Small intestine (tissue), 16 donors: ENCODE measurements at places on chromosomes 5 and 9.

DNA sequence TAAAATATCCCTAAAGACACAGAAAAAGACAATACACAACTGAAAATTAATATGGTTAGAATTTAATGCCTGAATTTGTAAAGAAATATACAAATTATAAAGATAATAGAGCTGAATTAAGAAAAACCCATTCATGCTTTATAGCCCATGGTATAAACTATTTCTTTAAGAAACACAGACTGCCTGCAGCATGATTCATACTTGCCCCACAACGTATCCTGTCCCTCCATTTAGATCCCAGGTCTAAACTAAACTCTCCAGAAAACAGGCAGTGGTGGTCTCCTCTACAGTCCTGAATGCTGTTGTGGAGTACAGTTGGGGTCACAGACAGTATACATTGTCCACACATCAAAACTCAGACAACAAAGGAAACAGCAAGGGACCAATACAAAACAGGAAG, 24.8 kb downstream of the IL6ST start:
- H3K4me1 ChIP-seq = no peaks in the 10 kb centered on the region
- H3K27ac ChIP-seq = no peak overlapping the region
- DNase-seq = no peak
- H3K36me3 ChIP-seq = peaks cover 6% of the 10 kb centered on the region

GRCh38 chr5:42750507-42750906, 6.1 kb upstream of the CCDC152 start:
- no peaks in the 10 kb centered on the region for H3K36me3 ChIP-seq
- no peak overlapping the region for H3K27ac ChIP-seq
- H3K4me1 ChIP-seq = no peaks in the 10 kb centered on the region
- no peak for DNase-seq
- no peaks in the 10 kb centered on the region for H3K27me3 ChIP-seq

DNA sequence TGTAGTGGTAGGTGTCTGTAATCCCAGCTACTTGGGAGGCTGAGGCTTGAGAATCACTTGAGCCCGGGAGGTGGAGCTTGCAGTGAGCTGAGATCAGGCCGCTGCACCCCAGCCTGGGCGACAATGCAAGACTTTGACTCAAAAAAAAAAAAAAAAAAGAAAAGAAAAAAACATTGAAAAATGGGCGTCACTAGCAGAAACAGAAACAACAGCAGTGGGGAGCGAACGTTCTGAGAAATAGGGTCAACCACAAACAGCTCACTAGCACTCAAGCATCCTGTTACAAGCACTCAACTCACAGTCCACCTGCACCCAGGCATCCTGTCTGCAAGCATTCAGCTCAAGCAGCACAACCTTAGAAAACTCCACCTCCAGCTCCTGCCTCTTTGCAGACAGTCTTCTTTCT, 17.2 kb downstream of the TRIM14 start:
- peaks cover 7% of the 10 kb centered on the region for H3K4me1 ChIP-seq
- H3K27me3 ChIP-seq = no peaks in the 10 kb centered on the region
- H3K4me3 ChIP-seq = no peak overlapping the region
- peak; percentile 75 for DNase-seq

DNA sequence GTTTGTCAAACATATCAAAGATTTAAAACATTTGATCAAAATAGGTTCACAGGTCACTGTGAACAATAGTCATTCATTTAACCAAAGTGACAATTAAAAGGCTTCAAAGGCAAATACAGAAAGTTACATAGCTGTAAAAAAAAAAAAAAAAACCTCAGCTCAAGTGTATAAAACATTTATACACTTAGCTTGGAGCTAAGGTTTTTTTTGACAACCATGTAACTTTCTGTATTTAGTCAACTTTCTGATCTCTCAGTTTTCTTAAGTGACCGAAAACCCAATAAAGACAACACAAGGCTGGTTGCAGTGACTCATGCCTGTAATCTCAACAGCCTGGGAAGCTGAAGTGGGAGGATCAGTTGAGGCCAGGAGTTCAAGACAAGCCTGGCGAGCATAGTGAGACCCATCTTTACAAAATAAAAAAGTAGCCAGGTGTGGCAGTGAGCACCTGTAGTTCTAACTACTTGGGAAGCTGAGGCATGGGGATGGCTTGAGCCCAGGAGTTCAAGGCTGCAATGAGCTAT, 16.4 kb upstream of the UBTD2 start:
- peak; percentile 32 for DNase-seq
- H3K27me3 ChIP-seq = no peaks in the 10 kb centered on the region
- no peak overlapping the region for H3K27ac ChIP-seq
- no peaks in the 10 kb centered on the region for H3K36me3 ChIP-seq
- H3K4me3 ChIP-seq = no peak overlapping the region

DNA sequence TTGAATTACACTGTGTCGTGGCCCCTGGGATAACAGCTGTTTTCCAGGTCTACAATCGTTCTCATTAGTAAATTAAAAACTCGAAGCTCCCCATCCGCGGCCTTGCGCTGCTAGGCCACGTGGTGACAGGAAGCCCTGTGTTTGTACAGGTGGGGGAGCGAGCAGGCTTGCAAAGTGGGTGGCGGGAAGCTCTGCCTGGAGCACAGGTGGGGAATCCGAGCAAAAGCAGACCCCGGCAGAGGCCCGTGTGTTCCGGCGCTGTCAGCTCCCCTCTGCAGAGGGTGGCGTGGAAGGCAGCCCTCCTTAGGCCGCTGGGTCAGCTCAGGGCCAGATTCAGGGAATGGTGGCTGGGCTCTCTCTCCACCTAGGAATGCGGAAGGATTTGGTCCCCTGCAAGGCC, 59.5 kb upstream of the ERCC6L2 start:
- no peak for DNase-seq
- H3K27ac ChIP-seq = no peak overlapping the region
- H3K36me3 ChIP-seq = no peaks in the 10 kb centered on the region

DNA sequence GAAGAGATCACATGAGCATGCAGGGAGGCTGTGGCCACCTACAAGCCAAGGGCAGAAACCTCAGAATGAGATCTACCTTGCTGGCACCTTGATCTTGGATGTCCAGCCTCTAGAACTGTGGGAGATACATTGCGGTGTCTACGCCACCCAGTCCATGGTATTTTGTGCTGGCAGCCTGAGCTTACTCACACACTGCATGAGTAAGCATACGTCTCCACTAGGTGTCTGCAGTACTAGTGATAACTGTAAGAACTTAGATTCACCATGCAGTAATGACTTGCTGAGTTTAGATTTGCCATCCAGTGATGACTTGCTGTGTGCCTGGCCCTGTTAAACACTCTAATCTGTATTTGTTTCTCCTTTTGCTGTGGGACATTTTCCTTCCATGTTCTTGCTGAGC, 417.7 kb downstream of the GADD45G start:
- H3K36me3 ChIP-seq = no peaks in the 10 kb centered on the region
- no peak overlapping the region for H3K27ac ChIP-seq
- H3K4me3 ChIP-seq = no peak overlapping the region
- H3K27me3 ChIP-seq = no peaks in the 10 kb centered on the region
- H3K4me1 ChIP-seq = peaks cover 4% of the 10 kb centered on the region
- no peak for DNase-seq

DNA sequence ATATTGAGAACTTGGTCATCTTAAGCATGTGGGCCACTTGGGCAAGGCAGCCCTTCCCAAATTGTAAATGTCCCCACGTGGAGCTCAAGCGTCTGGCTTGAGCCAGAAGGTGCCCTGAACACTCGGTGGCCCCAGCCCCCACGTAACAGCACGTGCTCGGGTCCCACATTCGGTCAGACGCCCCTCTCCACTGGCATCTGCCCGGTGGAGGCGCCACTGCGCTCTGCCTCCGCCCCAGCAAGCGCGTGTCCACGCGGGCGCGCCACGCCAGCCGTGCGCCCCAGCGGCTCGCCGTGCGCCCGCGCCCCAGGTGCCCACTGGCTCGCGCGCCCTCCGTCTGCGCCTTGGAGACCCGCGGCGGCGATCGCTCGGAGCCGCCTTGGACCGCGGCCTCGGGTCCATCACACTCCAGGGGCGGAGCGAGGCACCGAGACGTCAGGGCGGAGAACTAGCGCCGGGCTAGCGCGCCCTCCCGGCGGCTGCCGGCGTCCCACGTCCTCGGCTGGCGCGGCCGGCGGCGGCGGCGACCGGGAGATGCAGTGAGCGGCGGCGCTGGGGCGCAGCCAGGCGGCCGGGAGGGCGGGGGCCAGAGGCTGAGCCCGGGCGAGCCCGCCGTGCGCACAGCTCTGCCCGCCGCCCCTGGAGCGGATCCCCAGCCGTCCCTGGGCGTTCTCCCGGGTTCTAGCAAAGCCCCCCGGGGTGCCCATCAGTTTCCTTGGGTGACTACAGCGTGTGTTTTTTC, at the start of gene PALM2AKAP2:
TSS of gene PALM2AKAP2 (plus strand) at position 488 of the 742 bp plus-strand sequence. CDS start 291 bp downstream, outside the sequence.
- no peaks in the 10 kb centered on the region for H3K27me3 ChIP-seq
- H3K4me3 ChIP-seq = peak within 1 kb of the TSS; percentile 29
- peaks cover 5% of the 10 kb centered on the region for H3K4me1 ChIP-seq
- H3K27ac ChIP-seq = peak within 1 kb of the TSS; percentile 65
- H3K36me3 ChIP-seq = no peaks in the 10 kb centered on the region

- DNase-seq = no peak
- no peaks in the 10 kb centered on the region for H3K36me3 ChIP-seq
- H3K27me3 ChIP-seq = no peaks in the 10 kb centered on the region
- no peaks in the 10 kb centered on the region for H3K4me1 ChIP-seq
- no peak overlapping the region for H3K27ac ChIP-seq
- no peak overlapping the region for H3K4me3 ChIP-seq
Measured at GRCh38 chr5:106331415-106331814, 1339.3 kb downstream of the EFNA5 start.

- peak; percentile 22 for DNase-seq
- no peaks in the 10 kb centered on the region for H3K36me3 ChIP-seq
- H3K4me3 ChIP-seq = no peak overlapping the region
- H3K27me3 ChIP-seq = no peaks in the 10 kb centered on the region
Measured at GRCh38 chr9:75186767-75187380, 98.6 kb downstream of the OSTF1 start.

DNA sequence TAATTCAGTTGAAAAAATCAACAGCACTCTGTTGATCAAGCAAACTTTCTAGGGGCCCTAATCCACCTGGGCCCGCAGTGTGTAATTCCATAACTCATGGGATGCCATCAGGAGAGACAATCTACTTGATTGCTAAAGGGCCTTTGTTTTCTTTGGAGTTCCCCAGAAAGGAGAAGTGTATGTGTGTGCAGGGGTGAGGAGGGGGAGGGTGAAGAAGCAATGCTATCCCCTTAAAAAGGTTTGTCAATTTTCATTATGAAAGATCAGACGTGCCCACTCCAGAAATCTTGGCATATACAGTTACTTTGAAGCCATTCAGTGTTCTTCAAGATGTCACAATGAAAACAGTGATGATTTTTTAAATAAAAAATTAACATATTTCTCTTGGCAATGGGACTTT, 6.2 kb downstream of the PARP8 start:
- no peak overlapping the region for H3K4me3 ChIP-seq
- no peak for DNase-seq
- no peaks in the 10 kb centered on the region for H3K4me1 ChIP-seq
- no peaks in the 10 kb centered on the region for H3K36me3 ChIP-seq
- no peaks in the 10 kb centered on the region for H3K27me3 ChIP-seq

- H3K27ac ChIP-seq = no peak overlapping the region
- no peaks in the 10 kb centered on the region for H3K27me3 ChIP-seq
- H3K4me3 ChIP-seq = no peak overlapping the region
- no peak for DNase-seq
- no peaks in the 10 kb centered on the region for H3K36me3 ChIP-seq
Measured at GRCh38 chr5:5011151-5011550, 129.0 kb upstream of the ADAMTS16 start.

DNA sequence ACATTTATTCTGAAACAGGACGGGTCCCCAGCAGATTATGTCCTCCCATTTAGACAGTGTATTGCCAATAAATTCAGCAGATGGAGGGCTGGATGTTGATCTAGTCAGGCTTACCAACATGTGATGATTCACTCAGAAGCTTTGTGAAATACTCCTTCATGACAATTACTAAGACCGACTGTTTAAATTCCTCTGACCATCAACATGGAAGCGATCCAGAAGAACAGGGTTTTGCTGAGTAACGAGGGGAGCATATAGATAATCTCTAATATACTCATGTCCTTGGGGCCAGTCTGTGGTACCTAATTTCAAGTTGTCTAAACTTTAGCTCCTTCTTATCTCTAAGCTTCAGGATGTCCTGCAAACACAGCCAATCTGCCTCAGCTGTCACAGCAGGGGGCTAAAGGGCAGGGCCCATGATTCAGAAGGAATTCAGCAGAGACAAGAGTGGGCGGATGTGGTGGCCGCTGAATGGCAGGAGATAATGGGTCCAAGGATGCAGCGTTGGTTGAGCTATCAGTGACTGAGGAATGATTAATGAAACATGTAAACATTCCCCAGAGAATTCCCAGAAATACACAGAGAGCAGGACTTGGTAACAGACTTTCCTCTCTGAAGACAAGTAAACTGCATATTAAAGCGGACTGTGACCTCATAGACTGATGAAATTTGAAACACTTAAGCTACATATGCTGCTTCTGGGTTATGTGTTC, 109.4 kb downstream of the ANKRD55 start:
- peaks cover 2% of the 10 kb centered on the region for H3K4me1 ChIP-seq
- DNase-seq = peak; percentile 93
- H3K27ac ChIP-seq = peak overlapping the region; percentile 58
- H3K27me3 ChIP-seq = no peaks in the 10 kb centered on the region
- H3K4me3 ChIP-seq = no peak overlapping the region
- no peaks in the 10 kb centered on the region for H3K36me3 ChIP-seq

- H3K27me3 ChIP-seq = no peaks in the 10 kb centered on the region
- no peak overlapping the region for H3K4me3 ChIP-seq
- no peak for DNase-seq
- no peak overlapping the region for H3K27ac ChIP-seq
- H3K4me1 ChIP-seq = no peaks in the 10 kb centered on the region
- no peaks in the 10 kb centered on the region for H3K36me3 ChIP-seq
Measured at GRCh38 chr5:126384985-126385384, 38.2 kb upstream of the GRAMD2B start.

- H3K4me3 ChIP-seq = no peak overlapping the region
- H3K4me1 ChIP-seq = no peaks in the 10 kb centered on the region
- no peaks in the 10 kb centered on the region for H3K36me3 ChIP-seq
- peak; percentile 72 for DNase-seq
- H3K27me3 ChIP-seq = no peaks in the 10 kb centered on the region
Measured at GRCh38 chr9:115170358-115171073, 52.6 kb upstream of the TNC start.

DNA sequence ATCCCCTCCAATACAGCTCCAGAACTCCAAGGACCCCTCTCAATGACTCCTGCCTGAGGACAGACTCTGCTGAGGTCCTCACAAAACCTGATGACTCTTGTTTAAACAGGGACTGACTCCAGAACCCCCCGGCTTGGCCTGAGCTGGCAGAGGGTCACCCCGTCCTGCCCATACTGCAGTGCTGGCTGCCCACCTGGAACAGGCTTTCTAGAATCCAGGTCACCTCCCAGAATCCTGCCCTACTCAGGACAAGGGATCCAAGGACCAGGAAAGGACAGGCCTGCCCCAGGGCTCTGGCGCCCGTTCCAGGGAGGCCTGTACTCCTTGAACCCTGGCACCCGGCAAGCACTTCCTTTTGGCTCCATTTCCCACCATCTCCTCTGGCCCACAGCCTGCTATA, 22.2 kb downstream of the RALGDS start:
- no peak for DNase-seq
- no peaks in the 10 kb centered on the region for H3K27me3 ChIP-seq
- no peak overlapping the region for H3K27ac ChIP-seq
